ENCODE measurements at places on chromosomes 2 and 18.

DNA sequence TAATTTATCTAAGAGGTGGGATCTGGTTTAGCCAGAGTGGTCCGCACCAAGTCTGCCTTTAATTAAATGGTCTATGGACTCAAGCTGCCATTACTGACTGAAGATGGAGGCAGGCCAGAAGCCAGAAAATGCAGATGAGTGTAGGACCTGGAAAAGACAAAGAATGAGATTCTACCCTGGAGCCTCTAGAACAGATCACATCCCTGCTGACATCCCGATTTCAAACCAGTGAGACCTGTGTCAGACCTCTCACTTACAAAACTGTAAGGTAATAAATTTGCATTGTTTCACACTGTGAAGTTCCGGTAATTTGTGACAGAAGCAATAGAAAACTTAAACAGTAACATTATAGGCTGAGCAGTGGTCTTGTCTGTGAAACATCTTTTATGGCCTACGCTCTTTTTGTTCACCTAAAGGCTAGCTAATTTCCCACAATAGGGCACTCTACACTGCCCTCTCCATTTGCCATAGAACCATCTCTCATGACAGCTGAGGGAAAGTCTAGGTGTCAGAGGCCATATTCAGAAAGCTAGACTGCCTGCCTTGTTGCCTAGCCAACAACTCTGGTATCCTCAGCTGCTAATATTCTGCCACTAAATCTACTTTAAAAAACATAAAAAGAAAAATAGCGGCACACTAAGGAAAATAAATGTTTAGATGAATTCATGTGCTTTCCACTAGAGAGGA is 1396.2 kb upstream of the PIK3C3 start:
- DNase-seq = no peak

DNA sequence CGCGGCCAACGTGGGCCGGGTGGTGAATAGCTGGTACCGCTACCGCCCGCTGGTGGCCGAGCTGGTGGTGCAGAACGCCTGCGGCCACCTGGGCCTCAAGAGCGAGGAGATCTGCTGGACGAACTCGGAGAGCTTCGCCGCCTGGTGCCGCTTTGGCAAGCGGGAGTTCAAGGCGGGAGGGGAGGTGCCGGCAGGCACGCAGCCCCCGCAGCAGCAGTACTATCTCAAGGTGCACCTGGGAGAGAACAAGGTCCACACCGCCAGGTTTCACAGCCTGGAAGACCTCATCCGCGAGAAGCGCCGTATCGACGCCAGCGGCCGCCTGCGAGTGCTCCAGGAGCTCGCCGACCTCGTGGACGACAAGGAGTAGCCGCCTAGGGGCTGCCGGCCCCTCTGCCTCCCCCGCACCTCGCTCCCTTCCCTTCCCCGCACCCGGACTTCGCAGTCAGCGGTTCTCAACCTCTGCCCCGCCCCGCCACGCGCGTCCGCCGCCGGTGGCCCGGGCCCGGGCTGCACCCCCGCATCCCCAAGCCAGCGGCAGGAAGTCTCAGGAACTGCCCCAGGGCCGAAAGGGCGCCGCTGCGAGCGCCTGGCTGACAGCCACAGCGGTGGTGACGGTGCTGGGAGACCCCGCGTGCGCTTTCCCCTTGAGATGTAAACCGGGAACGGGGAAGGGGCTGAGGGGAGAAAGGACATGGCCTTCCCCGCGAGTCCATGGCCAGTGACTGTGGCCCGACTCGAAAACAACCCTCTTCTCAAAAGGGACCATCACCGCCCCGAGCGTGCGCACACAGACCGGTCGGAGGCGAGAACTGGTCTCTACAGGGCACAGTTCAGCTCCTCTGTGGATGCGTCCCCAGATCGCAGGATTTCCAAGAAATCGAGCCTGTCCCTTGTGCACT is 2.2 kb downstream of the LRATD1 start:
- peak; percentile 2 for DNase-seq

- no peak for DNase-seq
These were observed 254.7 kb upstream of the THUMPD2 start for GRCh38 chr2:40033781-40034180.

DNA sequence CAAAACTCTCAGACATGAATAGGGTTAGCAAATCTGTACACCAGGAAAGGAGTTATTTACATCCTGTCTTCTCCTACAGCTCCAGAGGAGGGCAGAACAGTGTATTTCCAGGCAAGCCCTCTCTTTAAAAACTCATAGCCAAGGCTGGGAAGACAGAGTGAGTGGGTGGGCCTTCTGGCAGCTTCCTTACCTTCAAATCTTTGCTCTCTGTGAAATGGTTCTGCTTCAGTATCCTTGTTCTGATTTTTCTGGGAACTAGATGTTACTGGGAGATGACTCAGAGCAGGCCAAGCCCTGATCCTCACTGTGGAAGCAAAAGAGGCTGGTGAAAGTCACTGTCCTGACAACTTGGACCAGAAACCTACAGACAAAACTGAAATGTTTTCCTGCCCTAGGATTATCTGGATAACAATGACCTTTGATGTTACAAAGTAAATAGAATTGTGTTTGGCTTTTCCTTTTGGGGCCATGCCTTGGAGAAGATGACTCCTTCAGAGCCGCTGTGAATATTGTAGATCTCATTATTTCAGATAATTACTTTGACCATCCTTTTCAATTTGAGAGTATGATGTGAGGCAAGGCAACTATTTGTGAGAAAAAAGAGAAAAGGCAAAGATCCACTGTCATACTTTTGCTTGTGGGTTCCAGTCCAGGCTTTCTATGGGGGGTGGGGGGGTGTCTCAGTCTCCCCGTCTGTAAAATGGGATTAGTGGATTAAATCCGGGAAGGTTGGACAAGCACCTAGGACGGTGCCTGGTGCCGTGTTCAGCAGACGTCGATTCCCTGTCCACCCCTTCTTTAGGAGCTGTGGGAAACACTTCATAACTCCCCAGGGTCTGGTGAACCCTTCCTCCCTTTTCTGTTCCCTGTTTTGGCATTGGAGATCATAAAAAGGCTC is 644 bp upstream of the QPCT start:
- DNase-seq = peak; percentile 80

DNA sequence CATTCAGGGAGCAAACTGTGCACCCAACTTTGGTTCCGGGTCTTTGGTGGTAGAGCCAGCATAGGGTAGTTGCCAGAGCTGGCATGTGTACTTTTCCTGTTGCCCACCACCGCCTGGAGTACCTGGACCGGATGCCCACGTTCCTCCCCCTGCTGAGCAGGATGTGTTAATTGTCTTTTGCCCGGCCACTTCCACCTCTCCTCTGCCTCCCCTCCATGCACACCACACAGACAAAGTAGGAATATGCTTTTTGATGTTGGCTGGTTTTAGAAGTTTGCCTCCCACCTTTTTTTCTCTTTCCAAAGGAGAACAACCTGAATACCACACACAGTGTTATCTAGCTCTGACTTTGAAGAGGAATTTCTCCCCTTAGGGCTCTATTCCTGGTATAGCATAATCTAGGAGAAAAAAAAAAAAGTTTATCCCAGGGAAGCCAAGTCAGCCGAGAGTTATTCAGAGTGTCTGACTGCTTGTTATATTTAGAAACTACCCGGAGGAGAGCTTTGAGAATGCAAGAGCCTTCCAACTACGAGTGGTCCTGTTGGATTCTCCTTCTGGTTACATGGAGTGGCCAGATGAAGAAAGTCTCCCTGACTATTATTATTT is 111.9 kb downstream of the SETBP1 start:
- no peak for DNase-seq

DNA sequence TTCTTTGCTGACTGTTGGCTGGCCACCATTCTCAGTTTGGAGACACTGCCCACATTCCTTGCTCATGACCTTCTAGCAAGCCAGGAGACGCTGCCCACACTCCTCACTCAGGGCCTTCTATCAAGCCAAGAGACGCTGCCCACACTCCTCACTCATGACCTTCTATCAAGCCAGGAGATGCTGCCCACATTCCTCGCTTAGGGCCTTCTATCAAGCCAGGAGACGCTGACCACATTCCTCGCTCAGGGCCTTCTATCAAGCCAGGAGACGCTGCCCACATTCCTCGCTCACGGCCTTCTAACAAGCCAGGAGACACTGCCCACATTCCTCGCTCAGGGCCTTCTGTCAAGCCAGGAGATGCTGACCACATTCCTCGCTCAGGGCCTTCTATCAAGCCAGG is 131.3 kb upstream of the CBLN2 start:
- no peak for DNase-seq

DNA sequence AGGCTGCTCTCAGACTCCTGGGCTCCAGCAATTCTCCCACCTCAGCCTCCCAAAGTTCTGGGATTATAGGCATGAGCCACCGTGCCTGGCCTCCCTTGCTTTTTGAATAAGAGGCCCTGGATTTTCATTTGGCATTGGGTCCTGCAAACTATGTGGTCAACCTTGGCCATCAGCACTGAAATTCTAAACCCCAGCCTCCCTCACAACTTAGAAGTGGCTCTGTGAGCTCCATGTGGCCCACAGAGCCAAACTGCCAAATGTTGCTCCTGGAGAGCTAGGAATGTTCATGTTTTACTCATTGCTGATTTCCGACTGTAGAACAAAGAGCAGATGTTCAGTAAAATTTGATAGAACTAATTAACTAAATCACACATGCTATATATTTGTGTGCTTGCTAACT is 210.6 kb upstream of the AGAP1 start:
- DNase-seq = no peak

DNA sequence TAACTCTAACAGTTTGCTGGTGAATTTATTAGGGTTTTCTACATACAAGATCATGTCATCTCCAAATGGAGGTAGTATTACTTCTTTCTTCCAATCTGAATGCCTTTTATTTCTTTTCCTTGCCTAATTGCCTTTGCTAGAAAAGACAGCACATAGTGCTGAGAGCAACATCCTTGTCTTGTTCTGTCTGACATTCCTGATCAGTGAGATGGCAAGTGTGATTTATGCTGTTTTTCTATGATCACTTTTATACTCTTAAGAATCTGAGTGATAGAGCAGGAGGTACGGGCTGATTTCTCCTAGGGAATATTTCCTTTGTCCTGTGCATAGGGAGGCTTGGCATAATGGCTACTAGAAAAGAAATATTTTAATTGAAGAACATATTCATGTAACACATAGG is 17.3 kb downstream of the LYPD6B start:
- no peak for DNase-seq

- no peak for DNase-seq
These were observed 34.8 kb upstream of the SLC35F6 start for GRCh38 chr2:26729311-26729710.

GRCh38 chr18:7304061-7304370 is 73.1 kb downstream of the LRRC30 start:
- DNase-seq = no peak

DNA sequence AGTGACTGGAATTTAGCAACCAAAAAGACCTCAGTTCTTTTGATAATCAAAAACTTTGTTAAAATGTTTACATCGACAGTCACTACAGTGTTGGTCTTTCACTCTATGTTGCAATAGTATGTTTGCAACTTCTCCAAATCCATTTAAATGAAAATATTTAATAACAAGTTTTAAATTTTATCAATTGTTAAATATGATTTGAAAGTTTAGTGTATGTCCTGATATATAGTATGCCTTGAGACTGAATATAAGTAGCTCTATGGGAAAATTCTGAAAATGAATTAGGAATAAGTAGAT is 109.9 kb downstream of the ANKRD44 start:
- no peak for DNase-seq

DNA sequence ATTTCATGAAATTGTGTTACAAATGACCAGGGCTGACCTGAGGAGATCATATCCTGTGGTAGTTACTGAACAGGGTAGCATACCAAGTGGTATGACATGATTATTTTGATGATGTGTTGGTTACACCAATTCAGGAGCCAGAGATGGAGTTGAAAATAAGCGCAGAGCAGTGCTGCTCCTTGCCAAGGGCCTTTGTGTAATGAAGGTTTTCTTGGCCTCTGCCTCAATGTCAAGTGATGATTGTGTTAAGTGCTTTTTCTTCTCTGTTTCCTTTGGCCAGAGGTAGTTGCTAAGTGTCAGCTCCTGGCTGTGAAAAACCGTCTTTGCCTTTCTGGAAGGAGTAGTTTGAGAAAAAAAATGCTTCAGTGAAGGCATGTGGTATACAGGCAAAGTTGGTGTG is 131.2 kb downstream of the CERS6 start:
- DNase-seq = no peak

DNA sequence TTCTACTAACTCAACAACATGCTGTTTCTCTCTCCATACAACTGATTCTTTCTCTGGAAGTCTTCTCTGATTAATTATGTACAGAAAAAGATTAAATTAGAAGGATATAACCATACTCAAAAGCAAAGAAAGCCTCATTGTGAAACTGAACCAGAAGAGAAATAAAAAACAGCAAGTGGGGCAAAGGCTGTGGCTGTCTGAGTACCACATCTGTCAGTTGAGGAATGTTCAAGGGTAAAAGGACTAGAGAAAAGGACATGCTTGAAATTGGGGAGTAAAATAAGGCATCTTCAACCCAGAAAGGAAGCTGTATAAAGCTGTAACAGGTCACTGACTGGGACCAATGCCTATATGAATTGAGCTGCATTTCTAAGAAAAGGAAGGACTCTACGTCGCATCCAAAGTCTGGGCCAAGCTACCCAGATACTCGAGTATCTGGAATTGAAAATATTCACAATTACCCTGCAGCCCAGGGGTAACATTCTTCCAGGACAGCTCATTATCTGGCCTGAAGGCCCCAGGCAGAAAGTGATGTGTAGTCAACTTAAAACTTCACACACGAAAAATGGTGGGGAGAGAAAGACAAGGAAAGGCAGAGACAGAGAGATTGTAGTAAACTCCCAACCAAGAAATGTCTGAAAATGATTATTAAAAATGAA is 356.0 kb upstream of the GALNT5 start:
- DNase-seq = no peak

GRCh38 chr2:224968051-224968450 is 74.2 kb downstream of the DOCK10 start:
- DNase-seq = no peak

GRCh38 chr2:152496371-152496770 is 161.4 kb downstream of the FMNL2 start:
- DNase-seq = no peak

GRCh38 chr2:145985517-145985916 is 1465.6 kb upstream of the ZEB2 start:
- no peak for DNase-seq

GRCh38 chr2:12429779-12430406 is 286.8 kb upstream of the TRIB2 start:
- DNase-seq = peak; percentile 63

DNA sequence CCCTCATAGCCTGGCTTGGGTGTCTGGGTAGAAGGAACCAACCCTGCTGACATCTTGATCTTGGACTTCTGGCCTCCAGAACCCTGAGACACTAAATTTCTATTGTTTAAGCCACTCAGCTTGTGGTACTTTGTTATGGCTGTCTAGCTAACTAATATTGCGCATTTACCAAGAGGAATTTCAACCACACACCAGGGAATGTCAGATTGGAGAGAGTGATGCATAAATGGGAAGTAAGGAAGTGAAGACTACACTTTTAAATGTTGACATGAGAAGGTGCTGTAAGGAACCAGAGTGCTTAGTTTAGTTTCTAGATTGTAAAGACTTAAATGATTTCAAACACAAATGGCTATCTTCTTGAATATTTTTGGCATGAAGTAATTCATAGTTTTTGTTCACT is 98.9 kb upstream of the ITGB6 start:
- DNase-seq = no peak

- no peak for DNase-seq
These were observed 527.6 kb upstream of the ID2 start for GRCh38 chr2:8154270-8154669.

- DNase-seq = peak; percentile 41
These were observed 383.2 kb upstream of the SLC14A2 start for GRCh38 chr18:45232061-45232460.
